ENCODE measurements at places on chromosomes 1 and 21.

DNA sequence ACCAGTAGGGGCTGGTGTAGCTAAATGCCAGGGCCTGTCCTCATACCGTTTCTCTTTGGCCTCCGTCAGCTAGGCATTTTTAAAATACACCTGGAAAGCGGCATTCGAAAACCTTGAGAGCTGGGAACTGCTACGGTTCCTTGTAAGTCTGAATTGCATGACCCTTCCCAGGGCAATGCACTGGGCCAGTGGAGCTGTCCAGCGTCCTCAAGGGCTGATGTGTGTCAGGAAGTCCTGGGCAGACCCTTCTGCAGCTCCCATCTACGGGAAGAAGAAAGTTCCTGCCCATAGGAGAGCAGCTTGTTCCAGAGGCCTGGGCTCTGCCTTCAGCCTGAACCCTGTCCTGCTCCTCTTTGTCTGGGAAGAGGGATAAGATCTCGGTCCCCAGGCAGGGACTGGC lies 34.1 kb downstream of the UBASH3A start:
- DNase-seq, result no peak

DNA sequence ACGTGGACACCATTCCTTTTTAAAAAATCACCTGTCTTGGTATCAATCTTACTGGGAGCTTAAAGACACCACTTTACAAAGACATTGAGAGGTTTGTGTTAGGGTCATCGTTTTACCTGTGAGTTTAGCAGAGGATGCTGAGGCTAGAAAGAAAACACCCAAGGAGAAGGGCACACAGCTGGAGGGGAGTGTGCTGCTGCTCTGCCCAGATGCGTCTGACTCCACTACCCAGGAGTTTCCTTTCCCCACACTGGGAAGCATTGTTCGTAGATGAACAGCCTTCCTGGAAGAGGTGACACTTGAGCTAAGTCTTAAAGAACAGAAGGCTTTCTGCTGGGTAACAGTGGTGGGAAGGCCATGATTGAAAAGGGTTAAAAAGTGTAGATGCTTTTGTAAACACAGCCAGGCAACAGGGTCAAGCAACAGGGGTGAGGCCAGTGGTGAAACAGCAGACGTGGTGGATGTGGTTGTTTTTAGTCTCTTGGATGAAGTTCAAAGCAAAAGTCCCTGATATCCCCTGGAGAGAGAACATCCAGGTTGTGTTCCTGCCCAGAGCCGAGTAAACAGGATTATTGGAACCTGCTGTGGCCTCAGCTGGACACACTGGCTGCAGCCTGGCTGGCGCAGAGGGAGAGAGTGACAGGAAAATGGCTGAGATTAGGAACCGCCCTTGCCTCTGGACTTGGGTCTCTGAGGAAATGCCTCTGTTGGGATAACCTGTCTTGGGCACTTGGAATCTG lies 198.6 kb upstream of the JUN start:
- no peak for DNase-seq

- no peak for DNase-seq
Observed at GRCh38 chr1:87348341-87349019, 19.8 kb downstream of the LMO4 start.

DNA sequence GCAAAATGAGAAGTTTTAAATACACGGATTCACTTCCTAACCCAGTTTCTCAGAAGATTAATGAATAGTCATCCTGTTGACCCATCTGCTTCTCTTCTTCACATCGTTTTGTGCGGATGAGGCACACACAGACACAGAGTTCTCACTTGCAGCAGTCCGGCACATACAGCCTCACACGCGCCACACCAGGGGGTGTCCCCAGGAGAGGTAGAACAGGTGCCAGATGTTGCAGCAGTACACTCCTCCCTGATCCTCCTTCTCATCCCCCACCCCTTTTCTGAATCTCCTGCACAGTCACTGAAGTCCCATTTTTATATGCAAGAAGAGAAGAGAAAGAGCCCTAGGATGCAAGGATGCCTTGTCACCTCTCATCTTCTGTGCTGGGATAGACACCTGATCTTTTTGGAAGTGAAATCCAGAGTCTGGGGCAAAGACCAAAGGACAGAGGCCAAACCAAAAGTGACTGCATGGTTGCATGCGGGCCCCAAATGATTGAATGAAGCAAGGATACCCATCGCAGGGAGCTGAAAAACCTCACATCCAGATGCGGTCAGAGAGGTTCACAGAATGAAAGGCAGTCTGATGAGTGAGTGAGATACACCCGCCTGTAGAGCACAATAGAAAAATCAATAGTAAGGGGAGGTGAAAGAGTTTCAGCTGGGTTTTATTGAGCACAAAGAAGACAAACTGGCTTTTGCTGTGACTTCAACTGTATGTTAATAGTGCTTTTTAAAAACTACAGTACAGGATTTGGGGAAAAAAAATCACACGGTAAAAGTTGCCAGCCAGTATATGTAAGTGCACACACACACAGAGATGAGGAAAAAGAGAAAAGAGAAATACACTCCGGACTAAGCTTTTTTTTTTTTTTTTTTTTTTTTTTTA lies 28.9 kb downstream of the PBX1 start:
- DNase-seq, result no peak

DNA sequence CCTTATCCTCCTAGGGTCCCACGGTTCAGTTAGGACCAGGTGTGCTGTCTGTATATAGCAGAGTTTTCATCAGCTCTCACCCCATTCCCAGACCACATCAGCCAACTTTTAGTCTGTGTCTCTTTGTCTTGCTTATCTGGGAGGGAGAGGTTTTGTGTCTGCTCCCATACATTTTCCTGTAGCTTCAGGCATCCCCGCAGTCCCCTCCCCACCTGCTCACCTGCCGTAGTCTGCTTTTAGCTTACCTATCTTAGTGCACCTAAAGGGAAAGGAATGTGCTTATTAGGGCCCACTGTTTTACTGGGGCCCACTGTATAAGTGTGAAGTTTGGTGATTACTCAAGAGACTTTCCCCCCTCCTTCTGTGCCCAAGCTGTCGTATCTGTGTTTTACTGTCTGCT lies 225.1 kb downstream of the PLA2G4A start:
- DNase-seq, result no peak

- no peak for DNase-seq
Observed at GRCh38 chr1:51336004-51336403, 5.6 kb upstream of the TTC39A start.

- DNase-seq, result no peak
Observed at GRCh38 chr1:72530646-72531045, 248.3 kb upstream of the NEGR1 start.

DNA sequence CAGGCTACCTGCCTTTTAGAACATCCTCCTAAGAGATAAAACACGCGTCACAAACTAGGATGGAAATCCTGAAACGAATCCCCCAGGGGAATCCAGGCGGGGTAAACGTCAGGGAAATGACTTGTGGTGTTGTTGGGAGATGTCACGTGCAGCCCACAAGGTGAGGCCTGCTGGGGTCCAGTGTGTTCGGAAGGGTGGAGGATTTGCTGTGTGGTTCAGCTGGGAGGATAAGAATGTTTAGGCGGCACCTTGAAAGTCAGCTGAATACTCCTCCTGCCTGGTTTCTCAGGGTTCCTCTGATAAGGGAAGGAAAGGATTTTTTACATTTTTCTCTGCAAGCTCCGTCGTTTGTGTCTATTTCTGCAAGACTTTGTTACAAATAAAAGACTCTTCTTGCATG lies 74.7 kb upstream of the EFHD2 start:
- DNase-seq, result no peak

- no peak for DNase-seq
Observed at GRCh38 chr1:167454304-167454893, 63.9 kb downstream of the CD247 start.

Data from activated T-helper 2 cell treated with anti-CD3 and anti-CD28 coated beads, Interferon-gamma antibody, Interleukin-2, Interleukin-4, amounts not matched to agents 10 μg/mL and 5 μg/mL and 100 μg/mL, durations not matched to agents 14 hours and 24 hours and 36 hours (primary cell).